ENCODE measurements at places on chromosomes 7 and 10.

GRCh38 chr7:127833641-127834040 lies 181.6 kb downstream of the SND1 start:
- DNase-seq = no peak

DNA sequence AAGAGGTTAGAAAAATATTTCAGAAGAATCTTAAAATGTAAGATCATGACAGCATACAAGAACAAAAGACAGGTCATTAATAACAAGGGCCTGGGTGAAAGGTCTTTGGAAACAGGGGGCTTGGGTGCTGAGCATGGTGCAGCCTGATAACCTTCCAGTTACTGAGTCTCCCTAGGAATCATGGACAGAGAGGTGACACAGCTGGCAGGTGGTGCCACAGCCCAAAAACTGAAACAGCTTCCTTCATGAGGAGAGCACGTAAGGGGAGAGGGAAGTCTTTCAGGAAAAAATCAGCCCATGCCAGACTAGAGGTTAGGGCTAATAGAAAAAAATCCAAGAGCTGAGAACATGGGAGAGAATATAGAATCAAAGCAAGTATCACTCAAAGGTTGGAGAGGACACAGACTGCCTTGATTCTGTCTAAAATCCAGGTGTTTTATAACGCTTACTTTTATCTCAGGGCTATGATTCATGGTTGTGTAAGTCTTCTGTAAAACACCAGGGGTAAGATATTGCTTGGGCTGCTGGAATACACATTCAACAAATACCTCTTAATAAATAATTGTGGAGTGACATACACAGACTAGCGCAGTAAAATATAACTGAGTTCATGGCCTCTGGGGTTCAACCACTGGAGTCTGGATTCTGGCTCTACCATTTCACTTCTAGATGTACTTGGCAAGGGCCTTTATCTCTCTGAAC lies 88.1 kb downstream of the SEMA3C start:
- no peak for DNase-seq

DNA sequence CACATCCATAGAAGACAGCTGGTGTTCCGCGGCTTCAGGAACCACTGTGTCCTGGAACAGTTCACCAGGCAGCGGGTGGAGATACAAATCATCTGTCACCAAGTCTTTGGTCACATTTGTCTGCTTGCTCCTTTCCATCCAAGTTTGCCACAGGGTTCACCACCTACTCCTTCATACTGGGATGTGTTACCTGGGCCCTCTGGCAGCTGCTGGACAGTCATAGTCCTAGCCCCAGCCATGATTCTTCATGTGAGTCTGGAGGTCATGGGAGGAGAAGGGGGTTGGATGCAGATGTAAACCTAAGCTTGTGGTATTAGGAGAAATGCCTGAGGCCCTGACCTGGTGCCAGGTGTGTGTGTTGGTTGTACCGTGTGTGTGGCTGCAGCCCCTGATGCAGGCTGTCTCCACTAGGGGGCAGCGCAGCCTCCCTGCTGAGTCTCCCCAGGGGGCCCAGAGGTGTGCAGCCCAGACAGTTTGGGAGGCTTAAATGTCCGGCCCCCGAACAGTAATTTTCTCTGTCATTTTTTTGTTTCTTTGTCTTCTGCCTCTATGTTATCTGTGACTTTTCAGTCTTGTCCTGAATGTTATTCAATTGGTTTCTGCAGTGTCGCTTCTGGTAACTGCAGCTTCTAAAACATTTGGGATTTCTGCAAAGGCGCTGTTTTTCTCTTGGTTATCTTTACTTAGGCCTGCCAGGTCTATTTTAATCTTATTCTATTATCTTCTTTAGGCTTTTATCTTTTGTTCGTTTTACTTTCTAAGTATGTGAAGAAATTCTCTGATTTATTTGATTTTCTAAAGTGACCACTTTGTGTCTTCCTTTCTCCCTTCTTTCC lies 14.8 kb downstream of the NPS start:
- no peak for DNase-seq

- peak; percentile 63 for DNase-seq
Measured at GRCh38 chr10:127906548-127907377, at the start of gene PTPRE. Gene PTPRE (plus strand): TSS chr10:127907103. CDS start chr10:128040882, 133,779 bp downstream.

Data from left hindlimb (tissue), 1 donor.